Esophagus mucosa (tissue), 1 donor: ENCODE measurements at places on chromosomes 4 and X. TPM values are rescaled to one million over a fixed set of nuclear protein-coding genes. Genes with fewer than 3 reads are reported as not detected.

The CNGA2 gene
- not detected for total RNA-seq

The CCDC149 gene
- total RNA-seq = 2.7 TPM

The EVC2 gene
- 1.8 TPM for total RNA-seq

The WNK3 gene
- 0.40 TPM for total RNA-seq

The AWAT2 gene
- not detected for total RNA-seq

The CENPVL1 gene
- total RNA-seq = not detected

The PITX2 gene
- 2.1 TPM for total RNA-seq

- no peak for ATAC-seq
Measured at GRCh38 chr4:168484626-168485025, 4.3 kb upstream of the DDX60L start.

DNA sequence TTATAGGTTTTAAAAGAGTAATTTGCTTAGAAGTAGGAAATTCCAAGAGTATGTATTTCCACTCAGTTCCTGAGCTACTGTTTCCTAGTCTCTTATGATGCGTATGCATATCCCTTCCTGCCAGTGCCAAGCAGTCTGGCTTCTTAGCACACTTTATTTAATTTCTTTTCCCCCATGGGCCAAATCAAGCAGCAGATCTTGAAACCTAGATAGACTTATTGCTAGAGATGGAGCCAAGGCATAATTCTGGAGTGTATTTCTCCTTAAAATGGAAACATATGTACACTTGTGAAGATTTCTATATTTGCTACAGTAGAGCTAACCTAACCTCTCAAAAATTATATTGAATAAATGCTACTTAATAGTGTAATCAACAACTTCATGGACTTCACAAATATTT, 2337.6 kb downstream of the PCDH7 start:
- no peak for ATAC-seq

DNA sequence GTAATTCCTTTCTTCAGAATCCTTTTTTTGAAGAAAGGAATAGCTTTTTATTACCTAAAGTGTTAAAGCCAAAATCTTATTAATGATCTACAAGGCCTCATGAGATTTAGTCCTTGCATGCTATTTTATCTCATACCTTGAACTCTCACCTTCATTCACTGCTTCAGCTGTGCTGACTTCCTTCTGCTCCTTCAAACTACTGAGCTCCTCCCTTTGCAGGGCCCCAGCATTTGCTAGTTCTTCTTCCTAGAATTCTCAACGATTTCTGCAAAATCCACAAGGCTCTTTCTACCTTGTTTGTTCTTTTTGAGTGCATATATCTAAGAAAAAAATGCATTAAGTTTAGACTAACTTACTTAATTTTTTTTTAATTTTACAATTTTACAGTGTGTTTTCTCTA, 619.5 kb downstream of the EPHA5 start:
- ATAC-seq = no peak

- no peak for ATAC-seq
Measured at GRCh38 chrX:39504850-39505259, 592.9 kb downstream of the BCOR start.

GRCh38 chr4:150173432-150173861, 95.2 kb downstream of the DCLK2 start:
- ATAC-seq = no peak

- ATAC-seq = peak; percentile 39
Measured at GRCh38 chr4:62835631-62836030, 1573.6 kb downstream of the TECRL start.

GRCh38 chr4:146577111-146577510, 55.4 kb upstream of the SLC10A7 start:
- ATAC-seq = no peak

DNA sequence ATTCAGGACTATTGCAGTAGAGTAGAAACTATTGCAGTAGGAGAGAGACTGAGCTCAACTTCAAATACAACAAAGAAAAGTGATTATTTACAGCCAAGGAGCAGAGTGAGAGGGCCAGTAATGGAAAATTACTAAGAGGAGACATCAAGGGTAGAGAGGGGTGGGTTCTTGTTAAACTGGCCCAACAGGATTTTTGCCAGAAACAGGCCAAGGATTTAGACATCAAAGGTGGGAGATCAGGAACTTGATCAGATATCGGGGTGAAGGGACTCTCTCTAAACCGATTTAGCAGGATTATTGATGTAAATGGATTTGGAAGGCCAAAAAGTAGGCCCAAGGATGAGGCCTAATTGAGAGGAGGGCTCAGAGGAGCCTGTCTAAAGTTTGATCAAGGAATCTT, 64.8 kb downstream of the IRS4 start:
- ATAC-seq = no peak

DNA sequence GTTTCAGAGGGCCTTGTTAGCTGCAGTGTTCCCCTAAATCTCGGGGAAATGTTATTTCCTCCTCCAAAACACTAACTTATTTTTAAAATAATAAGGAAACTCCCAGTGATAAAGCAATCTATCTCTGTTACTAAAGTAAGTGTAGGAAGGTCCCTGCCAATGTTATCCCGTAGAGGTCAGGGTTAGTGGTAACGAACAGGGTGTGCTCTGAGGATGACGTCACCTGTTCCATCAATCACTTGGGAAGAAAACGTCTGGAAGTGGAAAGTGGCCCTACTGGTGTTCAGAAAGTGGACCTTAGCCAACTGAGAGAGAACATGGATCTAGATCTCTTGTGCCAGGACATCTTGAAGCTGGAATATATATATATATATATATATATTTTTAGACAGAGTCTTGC, 249.5 kb downstream of the BCOR start:
- ATAC-seq = peak; percentile 42

DNA sequence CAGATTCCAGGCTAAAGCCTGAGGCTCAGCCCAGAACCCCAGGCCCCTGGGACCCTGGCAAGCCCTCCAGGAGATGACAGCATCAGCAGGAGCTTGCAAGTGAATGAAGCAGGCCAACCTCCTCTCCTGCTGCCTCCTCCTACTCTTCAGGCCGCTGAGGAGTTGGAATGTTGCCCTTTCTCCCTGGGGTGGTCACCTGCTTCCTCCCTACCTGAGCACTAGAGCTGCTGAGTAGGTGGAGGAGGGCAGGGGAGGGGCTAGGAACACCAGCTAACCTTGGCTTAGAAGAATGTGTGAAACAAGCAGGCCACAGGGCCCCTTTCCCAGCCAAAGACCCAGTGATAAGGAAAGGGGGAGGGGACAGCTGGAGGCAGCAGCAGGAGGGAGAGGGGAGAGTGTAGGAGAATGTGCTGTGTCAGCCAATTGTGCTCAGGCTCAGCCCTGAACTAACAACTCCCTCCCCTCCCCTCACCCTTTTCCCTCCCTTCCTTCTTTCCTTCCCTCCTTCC, 58.0 kb downstream of the PJA1 start:
- ATAC-seq = no peak

DNA sequence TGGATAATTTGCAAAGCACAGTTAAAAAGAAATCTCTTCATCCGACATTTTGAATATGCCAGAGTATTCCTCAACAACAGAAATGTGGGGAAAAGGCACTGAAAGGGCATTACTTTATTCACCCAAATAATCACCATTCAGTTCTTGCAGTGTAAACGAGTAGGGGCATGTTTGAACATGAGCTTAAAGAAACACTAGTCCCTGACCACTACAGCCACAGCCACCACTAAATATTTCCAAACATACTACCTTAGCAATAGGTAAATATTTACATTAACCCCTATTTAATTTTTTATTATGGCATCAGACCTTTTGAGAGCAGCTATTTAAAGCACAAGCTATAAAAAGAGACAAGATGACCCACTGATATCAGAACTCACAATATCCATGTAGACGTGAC, 27.6 kb downstream of the MCF2 start:
- no peak for ATAC-seq

DNA sequence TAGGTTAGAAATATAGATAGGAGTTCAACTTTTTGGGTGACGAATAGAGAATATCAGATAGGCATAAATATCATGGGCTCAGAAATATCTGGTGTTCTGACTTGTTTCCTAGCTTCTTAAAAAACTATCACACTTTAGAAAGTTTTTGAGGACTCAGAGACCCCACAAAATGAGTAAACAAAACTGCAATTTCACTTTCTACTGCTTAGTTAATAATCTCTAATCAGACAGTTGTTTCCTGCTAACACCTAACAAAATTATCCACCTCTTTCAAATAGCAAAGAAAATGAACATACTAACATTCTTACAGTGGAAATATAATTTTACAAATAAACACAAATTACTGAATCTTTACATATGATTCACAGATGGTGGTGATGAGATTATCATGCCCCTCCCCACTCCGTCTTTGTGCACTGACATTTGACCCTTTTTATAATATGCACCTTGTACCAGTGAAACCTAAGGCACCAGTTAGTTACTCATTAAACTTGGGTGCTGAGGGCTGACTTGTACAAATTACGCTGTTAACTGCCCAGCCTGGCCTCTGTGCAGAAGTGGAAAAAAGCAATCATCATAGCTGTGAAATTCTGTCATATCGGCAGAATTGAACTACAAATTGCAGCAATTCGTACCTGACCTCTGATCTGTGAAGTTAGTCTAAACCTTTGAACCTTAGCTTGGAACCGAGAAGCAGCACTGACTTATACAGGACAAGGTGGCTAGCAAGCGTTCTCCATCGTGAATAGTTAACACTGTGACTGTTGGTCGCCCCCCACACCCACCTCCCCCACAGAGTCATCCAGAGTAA, 138.7 kb downstream of the CHRNA9 start:
- ATAC-seq = no peak

DNA sequence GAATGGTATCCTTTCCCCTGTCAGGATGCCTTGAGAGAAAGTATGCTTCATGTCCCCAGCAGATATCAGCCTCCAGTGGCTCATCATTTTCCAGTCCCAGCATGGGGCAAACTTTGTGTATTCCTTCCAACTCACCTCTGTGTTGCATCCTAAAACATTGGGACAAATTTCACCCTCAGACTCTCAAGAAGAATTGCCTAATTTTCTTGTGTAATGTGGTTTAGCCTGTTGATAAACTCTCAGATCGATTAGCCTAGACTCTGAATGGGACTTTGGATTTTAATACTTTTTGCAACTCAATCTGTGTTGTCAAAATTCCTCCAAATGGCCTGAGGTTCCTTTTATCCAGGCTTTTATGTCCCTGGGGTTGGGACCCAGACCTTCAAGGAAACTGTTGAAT, 805.3 kb downstream of the C4orf33 start:
- ATAC-seq = no peak

- ATAC-seq = no peak
Measured at GRCh38 chr4:140523370-140523856, 555 bp upstream of the ELMOD2 start.

GRCh38 chr4:141462361-141462760, 174.0 kb upstream of the IL15 start:
- no peak for ATAC-seq

DNA sequence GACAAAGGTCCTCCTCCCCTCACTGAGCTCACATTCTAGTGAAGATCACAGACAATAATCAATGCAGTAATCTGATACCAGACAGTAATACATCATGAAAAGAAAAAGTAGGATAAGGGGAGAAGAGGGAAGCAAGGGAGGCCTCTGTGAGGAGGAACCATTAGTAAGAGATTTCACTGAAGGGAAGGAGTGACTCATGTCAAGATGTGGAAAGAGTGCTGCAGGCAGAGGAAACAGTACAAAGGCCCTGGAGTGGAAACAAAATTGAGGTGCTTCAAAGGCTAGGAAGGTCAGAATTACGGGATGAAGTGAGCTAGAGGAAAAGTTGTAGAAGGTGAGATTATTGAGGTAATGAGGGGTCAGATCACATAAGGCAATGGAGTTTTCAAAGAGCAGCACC, 38.1 kb downstream of the LAMTOR3 start:
- peak; percentile 79 for ATAC-seq

DNA sequence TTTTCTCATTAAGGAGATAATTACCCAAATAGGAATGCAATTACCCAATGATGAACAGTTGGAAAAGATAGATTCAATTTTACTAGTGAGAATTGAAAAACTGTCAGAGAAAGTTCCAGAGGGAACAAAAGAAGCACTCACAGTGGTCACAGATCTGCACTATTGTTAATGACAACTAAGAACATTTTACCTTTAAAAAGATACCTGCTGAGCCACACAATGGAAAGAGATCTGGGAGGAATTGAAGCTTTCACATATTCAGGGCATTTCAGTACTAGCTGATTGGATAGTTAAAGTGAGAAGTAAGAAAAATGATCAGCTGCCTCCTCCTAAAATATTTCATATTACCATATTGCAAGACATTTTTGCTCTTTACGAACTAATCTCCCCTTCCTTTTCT, 1822.2 kb downstream of the STIM2 start:
- no peak for ATAC-seq

DNA sequence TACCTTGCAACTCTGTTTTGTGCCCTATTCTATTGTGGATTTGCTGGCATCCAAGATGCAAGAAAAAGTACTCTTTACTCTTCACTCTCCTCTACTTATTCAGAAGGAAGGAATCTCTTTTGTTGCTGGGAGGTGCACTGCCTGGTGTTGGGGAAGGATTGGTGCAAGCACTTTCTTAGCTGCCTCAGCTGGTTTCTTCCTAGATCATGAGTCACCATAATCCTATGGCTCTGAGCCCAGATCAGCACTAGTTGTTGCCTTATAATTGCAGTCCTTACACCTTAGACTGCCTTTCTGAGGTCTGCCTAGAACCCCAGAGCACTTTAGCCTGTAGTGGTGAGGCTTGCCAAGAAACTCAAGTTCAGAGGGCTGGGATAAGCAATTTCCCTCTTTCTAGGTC, 37.0 kb upstream of the CT83 start:
- ATAC-seq = peak; percentile 95

DNA sequence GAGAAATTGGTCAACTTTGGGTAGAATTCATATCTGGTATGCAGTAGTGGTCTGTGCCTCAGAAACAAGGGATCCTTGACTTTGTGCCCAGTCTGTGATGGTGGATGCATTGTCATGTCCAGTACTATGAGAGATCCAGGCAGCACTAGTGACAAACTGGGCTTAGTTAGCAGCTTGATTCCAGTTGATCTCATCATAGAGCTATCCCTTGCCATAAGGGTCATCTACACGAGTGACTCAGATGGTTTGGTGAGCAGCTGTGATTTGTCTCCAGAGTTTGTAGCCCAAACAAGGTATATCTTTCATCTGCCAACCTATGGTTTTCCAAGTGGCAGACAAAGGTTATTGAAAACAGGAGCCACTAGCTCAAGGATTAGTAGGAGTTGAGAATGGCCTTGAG, 298.8 kb downstream of the GBA3 start:
- no peak for ATAC-seq

GRCh38 chr4:123409334-123409733, 12.7 kb downstream of the SPRY1 start:
- ATAC-seq = no peak
